ENCODE measurements at places on chromosomes 2 and 18.

GRCh38 chr2:57902578-57902977, 144.0 kb upstream of the VRK2 start:
- DNase-seq, result no peak

GRCh38 chr2:71749671-71750101, 296.3 kb downstream of the DYSF start:
- DNase-seq, result no peak

DNA sequence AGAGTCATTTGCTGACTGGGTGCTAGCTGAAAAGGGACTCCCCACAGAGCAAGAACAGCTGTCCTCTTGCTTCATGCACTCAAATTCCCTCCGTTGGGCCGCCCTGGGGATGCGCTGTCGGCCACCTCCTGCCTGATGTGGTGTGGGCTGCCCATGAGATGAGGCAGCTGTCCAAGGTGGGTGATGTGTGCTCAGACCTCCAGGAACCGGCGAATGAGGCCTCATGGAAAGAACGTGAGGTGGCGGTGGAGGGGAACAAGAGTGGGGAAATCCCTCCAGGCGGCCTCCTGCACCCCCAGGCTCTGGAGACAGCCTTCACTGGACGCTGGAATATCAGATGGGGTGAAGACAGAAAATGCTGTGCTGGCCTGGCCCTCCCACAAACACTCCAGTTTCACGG, 79.8 kb downstream of the LONRF2 start:
- DNase-seq, result no peak

- DNase-seq, result no peak
These were observed 112.0 kb upstream of the FOSL2 start for GRCh38 chr2:28280619-28281018.

- no peak for DNase-seq
These were observed 608.9 kb downstream of the SUCLG1 start for GRCh38 chr2:83850071-83850725.

- DNase-seq, result no peak
These were observed 211.7 kb upstream of the REV1 start for GRCh38 chr2:99701503-99701902.

- no peak for DNase-seq
These were observed 17.4 kb upstream of the ANKRD53 start for GRCh38 chr2:70960833-70961647.

GRCh38 chr2:101349893-101350662, 37.2 kb downstream of the CREG2 start:
- no peak for DNase-seq

GRCh38 chr2:232230560-232230959, 148.0 kb upstream of the ALPP start:
- DNase-seq, result peak; percentile 35
